ENCODE measurements at places on chromosomes 2 and 18. TPM values are rescaled to one million over a fixed set of nuclear protein-coding genes. Genes with fewer than 3 reads are reported as not detected.

DNA sequence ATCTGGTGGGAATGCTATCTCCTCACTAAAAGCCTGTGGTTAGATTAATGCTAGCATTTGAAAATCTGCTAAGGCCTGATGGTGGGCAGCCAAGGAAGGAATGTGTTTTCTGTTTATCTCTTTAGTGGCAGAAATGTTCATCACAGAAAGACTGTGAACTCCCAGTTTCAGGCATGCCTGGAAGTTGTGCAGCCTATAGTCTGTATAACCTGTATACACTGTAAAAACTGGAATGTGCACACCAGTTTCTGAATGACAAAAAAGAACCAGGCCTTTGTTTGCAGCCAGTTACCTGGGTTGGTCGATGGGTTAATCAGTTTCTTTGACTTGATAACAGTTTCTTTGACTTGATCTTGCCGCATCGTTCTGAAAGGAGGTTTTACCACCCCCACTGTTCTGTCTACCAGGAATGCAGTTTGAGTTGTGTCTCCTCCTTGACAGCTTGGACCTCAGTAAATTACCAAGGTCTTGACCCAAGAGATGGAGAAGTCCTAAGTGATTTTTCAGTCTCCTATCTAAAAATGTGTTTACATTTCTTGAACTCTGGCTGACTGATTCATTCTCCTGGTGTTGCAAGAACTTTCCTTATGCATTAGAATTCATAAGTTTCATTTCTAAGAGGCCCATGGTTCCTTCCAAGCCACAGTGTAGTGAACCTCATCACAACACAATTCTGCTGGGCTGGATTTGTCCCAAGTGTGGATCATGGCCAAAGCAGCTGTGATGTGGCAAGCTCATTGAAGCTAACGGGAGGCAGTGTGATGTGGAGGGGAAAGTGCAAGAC is 62.2 kb downstream of the KIAA2012 start:
- H3K27me3 ChIP-seq: no peaks in the 10 kb centered on the region
- no peaks in the 10 kb centered on the region for H3K36me3 ChIP-seq
- no peak for DNase-seq
- H3K27ac ChIP-seq: no peak overlapping the region
- peaks cover 21% of the 10 kb centered on the region for H3K4me1 ChIP-seq
- no peak overlapping the region for H3K4me3 ChIP-seq

- no peak overlapping the region for H3K4me3 ChIP-seq
- no peak for DNase-seq
- H3K27me3 ChIP-seq: no peaks in the 10 kb centered on the region
- H3K27ac ChIP-seq: no peak overlapping the region
These were observed 132.7 kb downstream of the SCG2 start for GRCh38 chr2:223469270-223470046.

DNA sequence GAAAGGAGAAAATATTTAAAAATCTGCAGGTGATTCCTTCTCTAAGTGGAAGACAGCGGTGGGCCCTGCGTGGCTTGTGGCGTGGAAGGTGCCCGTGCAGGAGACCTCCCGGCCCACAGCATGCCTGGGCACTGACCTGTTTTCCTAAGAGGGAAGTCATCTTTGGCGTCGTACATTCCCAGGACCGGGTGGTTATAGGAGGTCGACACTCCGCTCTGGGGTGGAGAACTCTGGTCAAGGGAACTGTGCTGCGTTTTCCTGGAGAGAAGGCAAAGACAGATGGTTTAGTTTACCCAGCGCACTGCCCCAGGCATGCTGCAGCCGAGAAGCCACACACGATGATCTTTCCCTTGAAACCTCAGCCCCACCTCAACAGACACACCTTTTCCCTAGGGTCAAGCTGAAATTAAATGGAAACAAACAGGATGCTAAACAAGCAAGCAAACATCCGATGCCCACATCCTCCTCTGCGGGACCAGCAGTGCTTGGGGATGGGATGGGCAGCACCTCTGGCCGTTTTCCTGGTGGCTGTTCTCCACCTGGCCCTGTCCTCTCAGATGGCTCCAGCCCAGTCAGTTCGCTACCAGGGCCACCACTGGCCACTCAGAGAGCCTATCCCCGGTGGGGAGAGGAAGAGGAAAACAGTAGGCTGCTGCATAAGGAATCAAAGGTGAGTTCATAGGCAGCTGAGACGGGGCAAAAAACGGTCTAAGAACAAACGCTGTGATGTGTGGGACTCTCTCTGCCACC is 244.1 kb downstream of the HDAC4 start:
- H3K27me3 ChIP-seq: no peaks in the 10 kb centered on the region
- H3K27ac ChIP-seq: no peak overlapping the region
- no peaks in the 10 kb centered on the region for H3K4me1 ChIP-seq
- no peak for DNase-seq

DNA sequence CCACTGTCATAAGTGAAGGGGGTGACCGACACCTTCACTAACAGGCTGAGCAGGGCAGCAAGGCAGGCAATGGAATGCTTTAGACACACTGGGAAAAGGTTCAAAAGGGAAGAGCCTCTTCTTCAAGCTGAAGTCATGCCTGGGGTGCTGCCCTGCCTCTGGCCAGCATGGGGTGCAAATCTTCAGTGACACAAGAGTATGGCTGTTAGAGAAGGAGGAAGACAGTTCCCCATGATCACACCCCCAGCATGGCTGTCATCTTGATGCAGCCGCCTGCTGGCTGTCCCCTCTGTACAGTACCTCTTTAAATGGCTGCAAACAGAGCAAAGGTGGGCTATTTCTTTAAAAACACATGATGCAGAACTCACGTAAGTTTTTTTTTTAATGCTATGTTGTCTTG is 71.9 kb downstream of the INPP4A start:
- H3K4me3 ChIP-seq: no peak overlapping the region
- H3K4me1 ChIP-seq: no peaks in the 10 kb centered on the region
- no peaks in the 10 kb centered on the region for H3K27me3 ChIP-seq
- DNase-seq: no peak

DNA sequence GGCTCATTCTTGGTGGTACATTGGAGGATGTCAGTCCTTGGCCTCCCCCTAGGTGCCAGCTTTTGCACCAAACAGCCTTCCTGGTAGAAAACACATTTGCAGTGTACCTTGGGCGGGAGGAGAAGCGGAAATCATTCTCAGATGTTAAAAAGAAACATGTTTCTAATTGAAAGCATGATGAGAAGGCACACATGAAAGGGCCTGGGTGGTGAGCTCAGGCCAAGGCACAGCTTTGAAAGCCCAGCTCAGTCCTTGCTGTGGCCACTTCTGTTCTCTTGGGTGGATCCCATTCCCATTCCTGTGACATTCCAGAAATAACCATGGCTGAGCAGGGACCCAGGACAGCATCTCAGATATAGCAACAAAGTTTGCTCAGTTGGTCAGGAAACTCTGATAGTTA is 71.5 kb downstream of the LTBP1 start:
- no peaks in the 10 kb centered on the region for H3K4me1 ChIP-seq
- no peak for DNase-seq
- no peaks in the 10 kb centered on the region for H3K36me3 ChIP-seq

The ANKRD36 gene
- 84.2 TPM for total RNA-seq

The MGAT4A gene
- 0.15 TPM for total RNA-seq

- H3K36me3 ChIP-seq: peaks cover 15% of the 10 kb centered on the region
- peak; percentile 93 for DNase-seq
- H3K27me3 ChIP-seq: no peaks in the 10 kb centered on the region
- peak overlapping the region; percentile 89 for H3K4me3 ChIP-seq
- peak overlapping the region; percentile 82 for H3K27ac ChIP-seq
These were observed 1.6 kb upstream of the MYL12A start for GRCh38 chr18:3245853-3246634.

The SFTPB gene
- total RNA-seq: not detected
